Activated T-helper 9 cell treated with anti-CD3 and anti-CD28 coated beads, Interleukin-2, amount 50 U/mL, for 16 hours (primary cell): ENCODE measurements at places on chromosomes 13 and 19.
A peak's percentile ranks its signal among the peaks of the same experiment; 100 is the strongest.

DNA sequence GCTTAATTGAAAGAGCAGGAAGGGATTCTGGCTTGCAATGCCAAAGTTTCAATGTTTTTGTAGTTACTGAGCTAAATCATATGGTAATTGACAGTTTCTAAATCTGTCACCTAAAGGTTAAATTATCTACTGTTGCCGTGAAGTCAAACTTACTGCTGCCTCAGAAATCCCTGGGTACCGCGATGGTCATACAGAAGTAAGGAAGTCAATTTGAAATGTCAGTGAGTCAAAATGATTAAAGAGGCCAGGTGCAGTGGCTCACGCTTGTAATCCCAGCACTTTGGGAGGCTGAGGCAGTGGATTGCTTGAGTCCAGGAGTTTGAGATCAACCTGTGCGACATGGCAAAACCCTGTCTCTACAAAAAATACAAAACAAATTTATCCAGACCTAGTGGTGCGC lies 48.8 kb upstream of the TPM4 start:
- no peak for DNase-seq

DNA sequence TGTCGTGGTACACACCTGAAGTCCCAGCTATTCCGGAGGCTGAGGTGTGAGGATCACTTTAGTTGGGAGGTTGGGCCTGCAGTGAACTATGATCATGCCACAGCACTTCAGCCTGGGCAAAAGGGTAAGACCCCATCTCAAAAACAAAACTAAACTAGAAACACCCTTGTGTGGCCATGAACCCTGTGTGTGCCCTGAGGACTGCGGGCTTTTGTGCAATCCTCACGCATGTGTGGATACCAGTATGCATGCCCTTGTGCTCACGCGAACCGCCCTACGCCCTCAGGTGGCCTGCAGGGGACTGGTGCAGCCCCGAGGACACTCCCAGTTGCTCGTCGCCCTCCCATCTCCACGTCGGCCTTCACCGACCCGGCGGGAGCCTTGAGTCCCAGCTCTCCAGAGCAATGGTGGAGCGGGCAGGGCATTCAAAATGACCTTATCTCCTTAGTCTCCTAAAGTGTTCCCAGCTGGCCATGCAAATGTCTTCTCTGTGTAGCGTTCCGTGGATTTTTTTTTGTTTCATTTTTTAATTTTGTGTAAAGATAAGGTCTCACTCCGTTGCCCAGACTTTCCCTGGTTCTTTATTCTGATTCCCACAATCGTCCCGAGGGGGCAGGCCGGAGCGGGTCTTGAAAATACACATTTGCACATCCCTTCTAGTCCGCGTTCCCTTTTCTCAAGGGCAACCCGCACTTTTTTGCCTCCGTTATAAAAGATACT lies 868 bp upstream of the EGLN2 start:
- DNase-seq, result peak; percentile 46

DNA sequence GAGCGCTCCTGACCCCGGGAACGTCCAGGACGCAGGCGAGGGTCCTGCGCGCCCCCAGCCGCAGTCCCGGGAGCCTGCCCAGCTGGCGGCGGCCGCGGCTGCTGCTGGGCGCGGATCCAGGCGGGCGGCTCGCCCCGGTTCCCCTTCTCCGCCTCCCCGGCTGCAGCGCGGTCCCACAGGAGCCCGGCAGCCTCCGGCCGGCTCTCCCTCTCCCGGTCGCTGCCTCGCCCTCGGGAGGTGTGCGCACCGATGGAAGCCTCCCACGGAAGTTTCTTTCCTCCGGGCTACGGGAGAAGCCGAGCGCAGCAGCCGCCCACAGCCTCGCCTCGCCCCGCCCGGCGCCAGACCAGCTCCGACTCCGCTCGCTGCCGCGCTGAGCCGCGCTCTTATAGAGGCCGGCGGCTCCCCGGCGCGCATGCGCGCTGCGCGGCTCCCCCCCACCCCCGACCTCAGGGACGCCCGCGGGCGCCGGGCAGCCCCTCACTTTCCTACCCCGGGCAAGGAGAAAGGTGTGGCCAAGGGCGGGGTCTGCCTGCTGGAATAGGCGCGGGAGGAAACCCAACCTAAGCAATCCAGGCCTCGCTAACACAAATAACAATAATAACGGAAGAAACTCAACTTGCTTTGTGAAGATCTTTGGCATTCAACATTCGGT lies at the start of gene SHISA2:
SHISA2 (minus strand) TSS at position 360 of the 655 bp plus-strand sequence. CDS start 1,041 bp downstream, outside the sequence.
- DNase-seq, result peak; percentile 40

DNA sequence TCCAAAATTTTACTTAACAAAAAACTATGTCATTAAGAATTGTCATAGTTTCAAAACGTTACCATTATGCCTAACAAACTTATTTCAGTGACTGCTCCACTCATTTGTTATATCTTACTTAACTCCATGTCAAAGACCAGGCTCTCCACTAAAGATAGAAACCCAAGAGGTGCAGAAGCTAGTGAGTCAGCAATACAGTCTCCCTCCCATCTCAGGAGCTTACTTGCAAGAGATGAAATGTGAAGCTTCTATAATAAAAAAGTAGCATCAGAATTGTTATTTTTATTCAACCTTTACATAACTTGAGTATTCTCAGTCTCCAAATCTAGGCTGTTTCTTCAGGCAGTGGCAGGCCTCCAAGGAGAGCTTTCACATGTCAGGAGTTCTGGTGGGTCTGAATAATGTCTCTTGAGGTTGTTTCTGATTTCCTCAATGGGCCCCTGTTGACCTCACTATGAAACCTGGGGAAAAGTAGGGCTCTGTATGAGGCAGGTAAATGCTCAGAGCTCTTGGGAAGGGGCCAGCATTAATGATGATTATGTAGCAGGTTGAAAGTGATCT lies 242.0 kb downstream of the NDFIP2 start:
- DNase-seq, result no peak

DNA sequence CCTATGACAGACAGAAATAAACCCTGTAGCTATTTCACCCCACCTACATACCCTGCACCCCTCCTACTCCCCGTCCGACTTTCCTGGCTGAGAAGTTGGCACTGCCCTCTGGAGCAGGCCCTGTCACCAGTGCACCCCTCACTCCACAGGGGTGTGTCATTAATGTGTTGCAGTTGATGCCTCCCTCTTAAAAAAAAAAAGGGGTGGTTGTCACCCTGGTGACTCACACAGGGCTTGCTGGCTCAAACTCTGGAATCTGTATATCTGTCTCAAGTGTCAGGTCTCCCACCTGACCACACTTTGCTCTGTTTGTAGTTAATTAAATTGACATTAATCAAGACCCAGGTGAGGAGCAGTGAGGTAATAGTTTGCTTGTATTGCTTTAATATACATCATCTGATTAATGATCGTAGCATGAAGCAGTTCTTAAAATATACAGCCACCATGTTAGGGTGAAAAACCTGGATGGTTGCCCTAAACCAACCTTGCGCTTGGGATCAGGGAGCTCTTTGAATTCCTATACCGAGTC lies 2.0 kb upstream of the GATAD2A start:
- DNase-seq, result no peak

- no peak for DNase-seq
Observed at GRCh38 chr19:45130888-45131615, 29.7 kb downstream of the NKPD1 start.

GRCh38 chr19:51637362-51637978 lies 7.3 kb upstream of the SIGLEC5 start:
- no peak for DNase-seq

DNA sequence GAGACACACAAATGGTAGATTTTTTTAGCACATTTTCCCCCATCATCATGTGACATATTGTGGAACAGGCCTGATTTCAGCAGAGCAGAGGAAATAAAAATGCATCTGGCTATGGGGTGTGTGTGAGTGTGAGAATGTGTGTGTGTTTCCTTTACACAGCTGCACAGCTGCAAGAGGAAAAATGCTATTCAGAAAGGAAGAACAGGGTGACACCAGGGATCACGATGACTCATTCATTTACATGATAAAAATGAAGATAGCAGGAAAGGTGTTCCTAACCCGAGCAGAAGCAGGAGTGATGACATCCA lies 469.5 kb upstream of the TSHZ3 start:
- no peak for DNase-seq

DNA sequence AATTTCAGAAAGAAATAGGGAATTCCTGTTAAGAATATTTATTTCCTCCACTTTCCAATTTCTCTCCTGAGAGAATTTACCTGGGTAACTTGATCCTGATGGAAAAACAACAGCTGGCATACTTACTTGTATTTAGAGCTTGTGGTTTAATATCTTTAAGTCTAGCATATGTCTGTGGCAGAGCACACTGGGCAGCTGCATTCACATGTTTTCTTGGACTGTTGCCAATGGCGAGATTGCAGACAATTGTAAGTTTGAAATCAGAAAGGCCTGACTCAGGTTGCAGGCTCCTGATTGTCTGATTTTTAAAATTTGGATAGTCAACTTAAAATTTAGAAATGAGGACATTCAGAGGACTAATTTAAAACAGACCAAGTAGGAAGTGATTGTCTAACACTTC lies 66.9 kb downstream of the NHLRC3 start:
- DNase-seq, result no peak

GRCh38 chr13:33537026-33537425 lies 251.5 kb upstream of the STARD13 start:
- no peak for DNase-seq

DNA sequence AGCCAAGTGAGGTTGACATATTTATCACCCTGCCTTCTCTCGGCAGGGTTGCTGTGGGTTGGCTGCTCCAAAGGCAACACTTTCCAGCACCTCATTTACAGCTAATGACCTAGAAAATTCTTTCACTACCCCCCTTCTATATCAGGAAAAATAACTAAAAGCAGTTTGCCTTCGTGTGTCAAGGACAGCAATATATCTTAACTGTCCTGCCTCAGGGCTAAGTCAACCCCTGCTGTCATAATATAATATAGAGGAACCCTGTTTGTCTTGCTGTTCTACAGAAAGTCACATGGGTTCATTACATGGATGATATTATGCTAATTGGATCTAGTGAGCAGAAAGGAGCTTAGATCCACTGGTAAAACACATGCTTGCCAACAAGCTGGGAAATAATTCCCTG lies 28.1 kb upstream of the USP12 start:
- no peak for DNase-seq

DNA sequence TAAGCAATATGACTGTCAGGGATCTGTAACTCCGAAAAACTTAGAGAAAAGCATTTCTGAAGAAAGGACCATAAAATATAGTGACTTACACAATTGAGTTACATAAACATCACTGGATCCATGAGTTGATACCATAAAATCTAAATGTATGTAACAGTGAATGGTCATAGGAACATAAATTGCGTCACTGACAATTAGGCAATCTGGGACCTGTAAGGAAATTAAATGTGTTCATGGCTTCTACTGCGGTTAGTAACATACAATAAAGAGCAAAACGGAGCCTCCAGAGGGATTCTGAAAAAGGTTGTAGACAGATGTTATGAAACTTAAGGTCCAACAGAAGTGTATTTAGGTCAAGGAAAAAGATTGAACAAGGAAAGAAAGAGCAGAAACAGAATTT lies 27.1 kb downstream of the POU4F1 start:
- DNase-seq, result no peak

DNA sequence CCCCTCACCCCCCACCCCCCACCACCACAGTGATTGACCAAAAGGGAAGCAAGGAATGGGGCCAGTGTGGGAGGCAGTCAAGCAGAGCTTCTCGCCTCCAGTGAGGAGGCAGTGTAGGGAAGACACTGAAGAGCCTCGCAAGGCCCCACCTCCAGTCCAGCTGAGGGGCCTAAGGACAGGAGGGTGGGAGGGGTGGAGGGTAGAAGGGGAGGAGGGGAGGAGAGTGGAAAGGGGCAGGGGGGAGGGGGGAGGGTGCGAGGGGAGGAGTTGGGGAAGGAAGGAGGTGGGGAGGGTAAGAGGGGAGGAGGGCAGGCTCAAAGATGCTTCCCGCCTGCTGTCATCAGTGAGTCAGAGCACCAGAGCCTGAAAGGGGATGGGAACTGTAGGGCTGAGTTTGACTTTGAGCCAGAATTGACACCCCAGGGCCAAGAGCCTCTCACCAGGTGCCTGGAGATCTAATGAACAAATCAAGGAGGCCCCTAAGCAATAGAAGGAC lies 786.2 kb downstream of the UQCRFS1 start:
- DNase-seq, result no peak

GRCh38 chr19:50702871-50703829 lies 16.5 kb downstream of the SHANK1 start:
- DNase-seq, result no peak

DNA sequence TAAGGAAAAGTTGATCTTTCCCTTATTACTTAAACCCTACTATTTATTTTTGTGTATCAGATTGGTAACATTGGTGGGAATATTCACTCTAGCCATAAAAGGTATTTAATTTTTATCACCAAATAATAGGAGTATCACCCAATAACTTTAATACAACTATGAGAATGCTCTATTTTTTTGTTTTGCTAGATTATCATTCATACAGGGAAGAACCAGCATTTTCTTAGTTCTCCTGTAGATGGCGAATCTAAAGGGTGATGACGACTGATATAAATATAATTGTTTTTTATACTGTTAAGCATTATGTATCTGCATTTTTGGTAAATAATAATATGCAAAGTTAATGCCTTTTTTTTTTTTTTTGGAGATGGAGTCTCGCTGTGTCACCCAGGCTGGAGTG lies 7.9 kb upstream of the FRY start:
- no peak for DNase-seq

GRCh38 chr19:14553042-14553938 lies 18.6 kb downstream of the NDUFB7 start:
- no peak for DNase-seq

DNA sequence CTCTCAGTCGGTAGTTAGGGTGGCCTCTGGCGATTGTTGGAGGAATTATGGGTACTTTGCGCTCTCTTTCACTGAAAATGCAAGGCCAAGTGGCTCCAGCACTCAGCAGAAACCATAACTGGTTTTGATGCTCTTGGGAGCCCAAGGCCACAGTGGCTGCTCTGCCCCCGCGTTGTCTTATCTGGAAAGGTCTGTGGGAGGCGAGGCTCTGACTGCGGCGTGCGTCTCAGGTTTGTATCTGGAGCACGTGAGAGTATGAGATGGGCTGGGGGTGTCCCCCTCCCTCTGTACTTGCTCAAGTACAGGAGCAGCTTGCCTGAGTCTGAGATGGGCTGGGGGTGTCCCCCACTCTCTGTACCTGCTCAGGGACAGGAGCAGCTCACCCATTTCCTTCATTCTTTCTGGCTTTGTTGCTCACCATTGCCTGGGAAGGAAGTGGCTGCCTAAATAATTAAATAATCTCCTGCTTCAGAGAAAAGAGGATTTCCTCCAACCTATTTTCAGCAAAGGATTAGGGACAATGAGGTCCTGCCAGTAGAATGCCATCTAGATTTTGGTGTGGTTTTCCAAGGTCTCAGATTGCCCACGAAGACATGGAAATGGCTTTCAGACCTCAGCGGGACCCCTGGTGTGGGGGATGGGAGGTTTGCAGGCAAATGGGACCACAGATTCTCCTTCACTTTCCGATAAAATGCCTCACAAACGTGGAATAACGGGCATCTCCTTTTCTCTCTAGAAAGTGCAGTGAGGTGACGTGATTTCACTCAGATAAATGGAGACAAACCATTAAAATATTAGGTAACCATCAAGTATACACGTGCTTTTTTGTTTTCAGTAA lies 14.7 kb downstream of the ATP11A start:
- DNase-seq, result no peak

GRCh38 chr19:2661615-2662014 lies 40.9 kb downstream of the GNG7 start:
- DNase-seq, result no peak

GRCh38 chr13:48654511-48654910 lies 782 bp downstream of the CYSLTR2 start:
- no peak for DNase-seq

- no peak for DNase-seq
Observed at GRCh38 chr13:68081061-68081460, 850.9 kb upstream of the PCDH9 start.
